ENCODE measurements at places on chromosomes 2 and 18.

DNA sequence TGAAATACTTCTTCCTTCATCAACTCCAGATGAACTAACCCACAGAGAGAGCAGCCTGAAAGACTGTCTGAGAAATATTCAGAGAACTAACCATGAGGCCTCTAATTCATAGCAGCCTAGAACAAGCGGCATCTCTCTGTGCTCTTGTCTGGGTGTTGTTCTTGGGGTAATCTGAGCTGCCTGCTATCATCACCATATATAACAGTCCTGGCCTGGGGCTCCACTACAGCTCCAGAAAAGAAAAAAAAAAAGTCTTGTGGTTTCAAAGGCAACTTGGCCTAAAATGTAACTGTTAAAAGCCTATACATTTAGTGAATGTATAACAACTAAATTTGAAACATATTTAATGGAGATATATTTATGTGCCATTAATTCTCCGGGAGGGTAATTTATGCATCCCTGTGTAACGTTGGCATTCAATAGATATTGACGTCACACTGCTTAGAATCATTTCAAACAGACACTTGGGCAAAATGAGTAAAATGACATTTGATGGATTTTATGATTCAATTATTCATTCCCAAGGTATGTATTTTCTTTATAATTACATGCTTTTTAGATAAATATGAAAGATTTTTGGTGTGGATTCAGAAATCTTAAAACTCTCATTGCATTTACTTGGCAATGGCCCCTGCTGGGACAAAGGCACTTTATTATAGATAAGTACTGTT, 294.3 kb downstream of the HRH4 start:
- DNase-seq, result no peak

DNA sequence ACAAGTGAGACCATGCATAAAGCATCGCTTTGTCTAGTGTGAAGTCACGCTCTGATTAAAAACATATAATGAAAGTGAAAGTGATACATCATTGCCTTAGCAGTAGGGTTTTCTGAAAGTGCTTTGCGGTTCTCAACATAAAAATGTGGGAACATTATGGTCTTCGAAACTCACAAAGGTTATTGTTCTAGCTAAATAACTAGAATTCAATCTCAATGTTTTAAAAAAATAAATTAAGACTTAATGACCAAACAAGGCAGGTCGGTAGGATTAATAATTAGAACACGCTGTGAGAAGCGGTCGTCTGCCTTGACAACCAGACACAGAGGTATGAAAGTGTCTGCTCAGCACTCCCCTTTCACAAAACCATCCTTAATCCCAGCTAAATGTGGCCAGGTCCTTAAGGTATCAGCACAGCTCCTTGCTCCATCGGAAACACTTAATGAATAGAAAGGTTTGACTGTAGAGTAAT, 42.2 kb downstream of the KLHL14 start:
- no peak for DNase-seq

DNA sequence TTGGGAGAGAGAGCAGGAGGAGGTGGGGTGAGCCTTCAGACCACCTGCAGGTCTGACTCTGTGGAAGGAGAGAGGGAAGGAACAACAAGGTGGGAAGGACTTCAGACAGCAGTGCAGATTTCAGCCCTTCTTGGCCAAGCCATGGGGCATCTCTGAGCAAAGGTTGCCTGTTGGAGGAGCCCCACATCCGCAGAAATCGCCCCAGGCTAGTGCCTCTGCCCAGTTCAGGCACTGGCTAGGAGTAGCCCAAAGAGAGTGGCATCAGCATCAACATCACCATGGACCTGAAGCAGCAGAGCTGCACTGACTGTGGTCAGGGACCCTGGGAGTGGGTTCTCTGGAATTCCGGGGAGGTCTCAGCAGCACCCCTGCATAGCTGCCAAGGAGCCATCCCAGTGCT, 10.2 kb downstream of the GPR55 start:
- DNase-seq, result no peak

DNA sequence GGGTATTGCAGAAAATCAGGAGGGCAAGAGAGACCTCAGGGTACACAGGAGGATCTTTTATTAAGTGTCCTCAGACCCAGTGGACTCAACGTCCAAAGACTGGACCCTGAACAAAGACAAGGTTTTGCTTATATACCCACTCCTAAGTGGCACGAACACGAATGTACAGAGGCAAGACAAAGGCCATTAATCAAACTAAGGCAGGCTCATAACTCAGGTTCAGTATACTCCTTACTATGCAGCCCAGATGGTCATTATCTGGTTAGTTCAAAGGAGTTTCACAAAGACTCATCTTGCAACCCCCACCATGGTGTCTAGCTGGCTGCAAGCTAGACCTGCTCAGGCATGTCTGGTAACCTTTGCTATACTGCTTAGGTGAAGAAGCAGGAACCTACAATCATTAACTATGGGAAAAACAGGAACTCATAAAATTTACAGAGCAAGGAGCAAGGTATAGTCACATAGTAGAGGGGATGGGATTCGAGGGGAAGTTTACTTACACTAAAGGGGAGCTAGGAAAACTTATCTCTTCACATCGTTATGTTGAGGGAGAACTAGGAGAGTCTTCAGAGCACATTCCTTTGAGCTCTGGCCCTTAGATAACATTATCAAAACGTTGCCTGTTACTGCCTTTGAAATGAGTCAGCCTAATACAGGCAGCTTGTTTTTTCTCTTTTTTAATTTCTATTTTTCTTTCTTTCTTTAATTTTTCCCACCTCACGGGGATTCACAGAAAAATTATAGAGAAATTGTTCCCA, 33.9 kb downstream of the SLC4A3 start:
- DNase-seq, result no peak

DNA sequence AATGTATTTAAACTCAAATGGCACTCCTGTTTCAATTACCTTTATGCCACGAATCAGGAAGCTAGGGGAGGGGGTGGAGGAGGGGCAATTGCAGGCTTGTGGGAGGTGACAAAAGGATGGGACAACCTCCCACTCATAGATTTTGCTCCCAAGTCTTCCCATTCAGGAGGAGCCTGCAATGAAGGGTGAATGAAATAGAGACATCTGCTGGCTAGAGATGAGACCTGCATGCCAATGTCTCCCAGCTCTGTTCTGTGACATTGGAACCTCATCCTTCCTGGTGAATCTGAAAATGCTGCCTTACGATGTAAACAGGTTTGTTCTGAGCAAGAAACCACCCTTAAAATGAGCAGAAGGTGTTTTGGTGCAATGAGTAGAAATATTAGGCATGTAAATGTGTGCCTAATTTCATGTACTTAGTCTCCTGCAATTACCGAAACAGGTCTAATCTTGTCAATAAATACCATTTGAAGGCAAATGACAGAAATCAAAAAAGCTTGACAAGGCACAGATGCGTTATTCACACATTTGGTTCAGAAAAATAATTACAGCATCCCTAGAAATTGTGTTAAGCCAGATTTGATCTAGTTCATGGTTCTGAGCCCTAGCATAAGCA, 2.7 kb upstream of the PID1 start:
- peak; percentile 40 for DNase-seq

- DNase-seq, result no peak
These were observed 26.5 kb upstream of the CXXC1 start for GRCh38 chr18:50313873-50314460.

DNA sequence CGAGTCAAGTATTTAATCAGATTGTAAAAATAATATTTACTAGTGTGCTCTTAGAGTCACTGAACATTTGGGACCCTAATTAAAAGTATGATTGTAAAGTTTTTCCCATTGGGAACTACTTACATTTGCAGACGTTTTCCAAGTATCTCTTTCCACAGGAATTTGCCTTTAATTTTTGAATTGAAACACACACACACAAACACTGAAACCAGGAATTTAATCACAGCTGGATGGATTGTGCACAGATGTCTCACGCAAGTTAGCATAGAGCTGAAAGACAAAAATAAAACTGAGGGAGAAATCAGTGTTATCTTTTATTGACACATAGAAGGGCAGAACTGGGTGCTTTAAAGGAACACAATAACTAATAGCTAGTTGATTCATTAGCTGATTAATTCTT, 230.7 kb downstream of the RND3 start:
- DNase-seq, result no peak

- no peak for DNase-seq
These were observed 267.8 kb upstream of the REV1 start for GRCh38 chr2:99757611-99758114.

- no peak for DNase-seq
These were observed 63.3 kb upstream of the ITPRID2 start for GRCh38 chr2:181828122-181828705.

- no peak for DNase-seq
These were observed 94.2 kb downstream of the HNMT start for GRCh38 chr2:138058427-138058826.

DNA sequence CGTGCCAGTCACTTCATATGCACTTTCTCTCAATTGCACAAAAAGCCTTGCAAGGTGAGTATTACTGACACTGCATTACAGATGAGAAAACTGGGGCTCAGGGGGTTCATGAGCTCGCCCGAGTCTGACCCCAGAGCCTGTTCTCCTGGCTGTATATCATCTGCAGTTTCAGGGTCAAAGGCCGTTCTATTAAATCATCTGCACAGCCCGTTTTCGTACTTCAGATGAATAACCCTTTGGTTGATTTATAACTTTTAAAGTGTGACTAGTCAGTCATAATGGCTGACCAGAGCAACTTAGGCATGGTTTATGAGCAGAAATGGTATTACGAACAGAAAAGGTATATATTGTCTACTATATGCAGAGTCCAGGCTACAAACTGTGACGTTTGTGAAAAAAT, 35.3 kb upstream of the NPAS2 start:
- DNase-seq, result no peak

- no peak for DNase-seq
These were observed 134.1 kb upstream of the DLGAP1 start for GRCh38 chr18:4589056-4589800.

GRCh38 chr2:232245111-232245510, 133.4 kb upstream of the ALPP start:
- no peak for DNase-seq

DNA sequence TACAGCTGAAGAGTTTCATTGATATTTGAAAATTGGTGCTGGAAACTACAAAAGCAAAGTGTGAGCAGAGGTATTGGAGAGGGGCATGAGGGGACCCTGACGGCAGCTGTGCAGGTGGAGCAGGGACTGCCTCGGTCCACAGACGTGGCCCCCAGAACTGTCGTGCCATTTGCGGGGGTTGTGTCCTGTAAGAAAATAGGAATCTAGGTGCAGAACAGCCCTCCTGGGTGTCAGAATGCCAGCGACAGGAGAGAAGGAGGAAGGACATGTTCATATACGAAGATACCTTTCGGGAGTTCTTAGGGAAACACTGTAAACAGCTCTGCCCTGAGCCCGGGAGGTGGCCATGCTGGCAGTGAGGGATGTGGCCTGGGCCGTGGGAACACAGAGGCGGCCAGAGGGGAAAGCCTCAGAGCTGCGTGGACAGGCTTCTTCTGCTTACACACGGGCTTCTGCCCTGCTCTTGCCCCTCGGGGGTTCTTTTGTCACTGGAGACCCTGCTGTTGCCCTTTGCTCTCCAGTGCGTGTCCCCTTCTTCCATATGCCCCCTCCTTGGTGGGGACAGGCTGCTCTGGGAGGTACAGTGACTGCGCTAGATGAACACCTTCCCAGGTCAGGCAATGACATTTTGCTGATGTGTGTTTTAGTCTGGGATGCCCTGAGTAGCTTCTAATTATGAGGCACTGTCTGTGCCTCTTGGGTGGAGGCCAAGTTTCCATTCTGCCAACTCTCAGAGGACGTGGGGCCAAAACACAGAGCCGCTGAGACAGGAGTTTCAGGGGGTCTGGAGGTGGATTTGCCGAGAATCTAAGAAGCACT, 81.9 kb upstream of the TXNDC2 start:
- DNase-seq, result no peak

GRCh38 chr2:143905587-143905986, 614.3 kb downstream of the ZEB2 start:
- no peak for DNase-seq

GRCh38 chr2:101327863-101328394, 19.4 kb upstream of the RNF149 start:
- DNase-seq, result no peak

- no peak for DNase-seq
These were observed 267.6 kb downstream of the DCDC2C start for GRCh38 chr2:3970791-3971651.

GRCh38 chr2:118853651-118854291, 6.3 kb upstream of the EN1 start:
- DNase-seq, result no peak

GRCh38 chr2:128922154-128922553, 603.5 kb upstream of the HS6ST1 start:
- DNase-seq, result no peak

- DNase-seq, result no peak
These were observed 34.9 kb downstream of the SLC38A11 start for GRCh38 chr2:164920430-164920829.

DNA sequence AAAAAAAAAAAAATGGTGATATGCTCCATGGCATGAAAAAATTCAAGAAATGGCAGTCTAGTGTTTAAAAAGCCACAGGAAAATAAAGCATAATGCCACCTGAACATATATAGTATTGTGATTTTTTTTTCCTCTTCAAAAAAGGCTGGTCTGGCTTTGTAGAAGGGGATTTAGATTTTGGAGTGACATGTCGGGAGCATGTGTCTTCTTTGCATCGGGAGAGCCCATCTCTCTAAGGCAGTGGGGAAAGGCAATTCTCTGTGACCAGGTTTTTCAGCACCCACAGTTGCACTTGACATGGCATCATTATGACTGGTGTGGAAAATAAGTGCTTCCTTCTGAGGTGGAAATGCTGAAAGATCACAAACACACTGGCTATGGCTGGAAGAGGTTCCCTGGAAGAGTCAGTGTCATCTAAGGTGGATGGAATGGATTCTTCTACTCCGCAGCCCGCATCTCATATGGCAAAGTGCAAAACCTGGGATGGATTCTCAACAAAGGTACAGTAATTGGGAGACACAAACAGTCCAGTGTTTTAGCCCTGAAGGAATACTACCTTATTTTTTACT, 172.5 kb downstream of the AGAP1 start:
- peak; percentile 48 for DNase-seq

DNA sequence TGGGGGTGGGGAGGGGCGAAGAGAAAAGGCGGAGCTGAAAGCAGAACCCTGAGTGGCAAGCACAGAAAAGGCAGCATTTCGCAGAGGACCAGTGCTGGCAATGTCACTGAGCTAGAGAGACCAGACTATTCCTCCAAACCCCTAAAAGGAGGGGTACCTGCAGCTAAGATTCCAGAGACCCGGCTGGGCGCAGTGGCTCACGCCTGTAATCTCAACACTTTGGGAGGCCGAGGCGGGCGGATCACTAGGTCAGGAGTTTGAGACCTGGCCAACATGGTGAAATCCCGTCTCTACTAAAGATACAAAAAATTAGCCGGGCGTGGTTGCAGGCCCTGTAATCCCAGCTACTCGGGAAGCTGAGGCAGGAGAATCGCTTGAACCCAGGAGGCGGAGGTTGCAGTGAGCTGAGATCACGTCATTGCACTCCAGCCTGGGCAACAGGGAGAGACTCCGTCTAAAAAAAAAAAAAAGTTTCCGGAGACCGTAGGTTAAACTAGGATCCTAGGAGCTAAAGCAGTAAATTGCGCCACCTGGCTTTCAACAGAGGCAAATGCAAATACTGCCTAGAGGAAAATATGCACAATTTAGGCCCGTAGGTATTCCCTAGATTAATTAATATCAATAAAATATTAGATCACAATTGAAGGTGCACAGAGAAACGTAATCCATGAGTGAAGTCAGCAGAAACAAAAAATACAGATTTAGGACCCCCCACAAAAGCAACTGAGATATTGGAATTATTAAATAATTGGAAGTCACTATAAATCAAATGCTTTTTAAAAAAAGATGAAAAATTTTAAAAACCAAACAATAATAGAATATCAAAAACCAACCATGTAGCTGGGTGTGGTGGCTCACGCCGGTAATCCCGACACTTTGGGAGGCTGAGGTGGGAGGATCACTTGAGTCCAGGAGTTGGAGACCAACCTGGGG, 4.9 kb downstream of the UCN start:
- DNase-seq, result no peak

Data from ovary (tissue), 10 donors.